Activated T-helper 1 cell treated with anti-CD3 and anti-CD28 coated beads, Interleukin-12 subunit alpha, Interleukin-12 subunit beta, Interleukin-2, Interleukin-4 antibody, amounts not matched to agents 30 ng/mL and 10 ng/mL and 1 ng/mL, durations not matched to agents 14 hours and 24 hours and 36 hours (primary cell): ENCODE measurements at places on chromosomes 2 and 18. TPM values are rescaled to one million over a fixed set of nuclear protein-coding genes. Genes with fewer than 3 reads are reported as not detected.

Gene ACVR1C
- 0.59 and 1.1 TPM in 2 replicates for total RNA-seq

DNA sequence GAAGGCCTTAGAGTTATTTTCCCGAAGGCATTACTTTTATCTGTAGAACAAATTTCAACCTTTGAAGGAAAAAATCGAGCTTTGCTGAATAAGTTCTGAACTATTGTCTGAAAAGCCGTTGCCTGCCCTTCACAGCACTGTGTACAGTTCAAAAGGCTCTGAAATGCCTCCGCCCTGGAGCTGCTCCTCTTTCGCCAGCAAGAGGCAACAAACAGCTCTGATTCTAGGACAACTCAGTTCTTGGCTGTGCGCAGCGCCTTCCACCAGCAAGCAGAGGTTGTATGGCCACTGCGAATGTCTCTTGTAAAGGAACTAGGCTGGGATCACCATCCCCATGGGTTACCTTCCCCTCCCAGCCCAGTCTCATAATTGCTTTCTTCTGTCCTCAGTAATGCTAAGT, 308.5 kb downstream of the GBX2 start:
- no peak for DNase-seq

DNA sequence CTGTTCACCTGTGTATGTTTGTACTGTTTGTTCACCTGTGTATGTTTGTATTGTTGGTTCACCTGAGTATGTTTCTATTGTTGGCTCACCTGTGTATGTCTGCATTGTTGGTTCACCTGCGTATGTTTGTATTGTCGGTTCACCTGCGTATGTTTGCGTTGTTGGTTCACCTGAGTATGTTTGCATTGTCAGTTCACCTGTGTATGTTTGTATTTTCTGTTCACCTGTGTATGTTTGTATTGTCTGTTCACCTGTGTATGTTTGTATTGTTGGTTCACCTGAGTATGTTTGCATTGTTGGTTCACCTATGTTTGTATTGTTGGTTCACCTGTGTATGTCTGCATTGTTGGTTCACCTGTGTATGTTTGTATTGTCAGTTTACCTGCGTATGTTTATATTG, 14.6 kb downstream of the ADI1 start:
- no peak for DNase-seq

DNA sequence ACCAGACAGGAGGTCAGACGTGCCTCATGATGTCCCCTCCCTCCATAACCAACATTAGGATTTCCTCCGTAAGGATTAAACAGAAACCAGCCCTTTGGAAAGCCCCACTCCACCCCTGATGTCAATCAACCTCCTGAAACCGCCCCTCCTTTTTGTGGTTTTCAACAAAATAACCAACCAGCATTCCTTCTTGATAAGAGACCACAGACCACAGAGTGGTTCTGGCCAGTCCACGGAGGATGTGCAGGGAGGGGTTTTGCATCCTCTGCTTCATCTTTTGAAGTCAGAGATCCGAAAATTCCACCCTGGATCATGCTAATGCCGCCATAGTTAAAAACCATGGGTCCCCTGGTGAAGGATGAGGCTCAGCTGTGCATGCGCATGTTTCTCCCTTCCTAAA, 180.0 kb upstream of the CCDC150 start:
- DNase-seq = peak; percentile 7

GRCh38 chr2:121019071-121019470, 265.9 kb downstream of the TFCP2L1 start:
- no peak for DNase-seq
